Right lung (tissue), 10 donors: ENCODE measurements at places on chromosomes 16 and 17. TPM values are rescaled to one million over a fixed set of nuclear protein-coding genes. Genes with fewer than 3 reads are reported as not detected.

The CLDN7 gene
- polyA plus RNA-seq = 30.9 TPM

The BCL6B gene
- polyA plus RNA-seq = 43.3 TPM

The KRTAP9-6 gene
- 0.25 TPM for polyA plus RNA-seq

DNA sequence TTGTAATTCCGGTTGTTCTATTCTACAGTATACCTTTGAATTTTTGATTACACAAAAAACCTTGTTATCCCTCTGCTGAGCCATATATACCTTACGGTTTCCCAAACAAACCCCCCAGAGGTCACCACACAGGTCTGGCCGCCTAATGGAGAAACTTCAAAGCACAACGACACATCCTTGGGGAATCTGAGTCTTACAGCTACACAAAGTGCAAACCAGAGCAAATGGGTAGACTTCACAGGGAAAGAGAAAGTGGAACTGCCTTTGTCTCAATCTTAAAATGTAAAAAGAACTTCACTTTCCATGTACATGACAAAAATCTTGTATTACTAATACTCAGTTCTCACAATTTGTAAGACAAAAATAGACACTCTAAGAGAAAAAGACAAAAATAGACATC lies 2.7 kb downstream of the FBXO31 start:
- DNase-seq = no peak

The TP53TG3B gene
- not detected for polyA plus RNA-seq

GRCh38 chr17:44807817-44808155 lies 22.3 kb downstream of the GJC1 start:
- DNase-seq = no peak
